Activated CD4-positive, alpha-beta T cell treated with anti-CD3 and anti-CD28 coated beads for 24 hours (primary cell): ENCODE measurements at places on chromosomes 12 and 14.

GRCh38 chr12:95173392-95174251 lies 43.6 kb downstream of the FGD6 start:
- DNase-seq = no peak

DNA sequence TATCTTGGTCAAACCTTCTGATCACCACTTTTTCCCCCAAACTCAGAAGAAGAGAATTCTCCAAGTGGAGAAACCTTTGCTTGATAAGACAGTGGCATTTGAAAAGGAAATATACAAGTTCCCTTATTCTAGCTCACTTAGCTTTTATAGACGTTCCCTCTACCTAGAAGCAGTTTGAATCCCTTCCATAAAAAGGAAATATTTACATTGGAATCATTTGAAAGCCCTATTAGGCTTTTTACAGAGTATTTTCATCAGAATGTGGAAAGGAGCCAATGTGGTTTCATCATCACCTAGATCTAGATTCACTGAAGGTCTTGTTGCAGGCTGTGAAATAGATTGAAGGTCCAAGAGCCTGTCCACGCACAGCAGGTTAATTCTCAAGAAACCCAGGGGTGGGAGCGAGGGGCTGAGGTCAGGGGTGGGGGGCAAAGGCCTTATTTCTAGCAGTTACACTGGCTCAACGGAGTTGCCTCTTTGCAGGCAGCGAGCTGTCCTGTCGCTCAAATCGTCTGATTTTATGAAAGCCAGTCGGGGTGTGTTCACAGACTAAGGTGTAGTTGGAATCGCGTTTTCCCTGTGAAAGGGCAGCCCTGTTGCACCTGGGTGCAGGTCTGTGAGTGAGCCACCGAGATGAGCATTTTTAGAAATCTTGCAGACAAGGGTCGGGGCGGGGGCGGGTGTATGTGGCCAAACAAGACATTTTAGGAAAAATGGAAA lies 45.6 kb downstream of the AACS start:
- no peak for DNase-seq

DNA sequence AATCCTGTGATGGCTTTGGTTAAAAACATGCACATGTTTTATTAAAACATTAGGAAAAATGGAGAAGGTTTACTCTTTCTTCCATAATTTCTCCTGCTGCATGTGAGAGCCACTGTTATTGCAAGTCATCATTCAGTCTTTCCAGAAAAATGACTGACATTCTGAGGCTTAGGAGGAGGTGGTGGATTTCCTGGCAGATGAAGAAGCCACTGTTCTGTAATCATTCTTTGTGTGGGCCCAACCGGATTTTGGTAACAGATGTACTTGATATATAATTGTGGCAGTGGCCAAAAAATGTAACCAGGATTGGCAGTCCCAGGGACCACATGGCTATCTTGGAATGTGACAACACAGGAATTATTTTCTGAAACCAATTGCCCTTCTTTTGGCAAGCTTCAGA lies 120.2 kb downstream of the DAAM1 start:
- no peak for DNase-seq

GRCh38 chr12:46362895-46363581 lies 9.5 kb downstream of the SLC38A2 start:
- no peak for DNase-seq

GRCh38 chr12:124498275-124499189 lies 68.9 kb downstream of the NCOR2 start:
- no peak for DNase-seq

DNA sequence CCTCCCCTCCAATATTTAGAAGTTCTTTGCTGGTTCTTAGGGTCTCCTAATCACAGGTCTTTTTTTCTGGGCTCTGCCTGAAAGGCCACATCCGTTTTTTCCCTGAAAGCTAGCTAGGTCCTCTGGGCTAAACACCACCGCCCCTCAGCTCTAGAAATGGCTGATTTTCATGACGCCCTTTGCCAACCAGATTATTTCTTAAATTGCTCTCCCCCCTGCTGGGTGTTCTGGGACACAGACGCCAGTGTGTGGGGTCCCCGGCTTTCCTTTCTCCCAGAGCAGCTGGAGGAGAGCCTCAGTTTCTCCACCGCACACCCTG lies 45.3 kb upstream of the ATP23 start:
- DNase-seq = no peak

- no peak for DNase-seq
Observed at GRCh38 chr14:98803196-98803595, 468.8 kb downstream of the BCL11B start.

DNA sequence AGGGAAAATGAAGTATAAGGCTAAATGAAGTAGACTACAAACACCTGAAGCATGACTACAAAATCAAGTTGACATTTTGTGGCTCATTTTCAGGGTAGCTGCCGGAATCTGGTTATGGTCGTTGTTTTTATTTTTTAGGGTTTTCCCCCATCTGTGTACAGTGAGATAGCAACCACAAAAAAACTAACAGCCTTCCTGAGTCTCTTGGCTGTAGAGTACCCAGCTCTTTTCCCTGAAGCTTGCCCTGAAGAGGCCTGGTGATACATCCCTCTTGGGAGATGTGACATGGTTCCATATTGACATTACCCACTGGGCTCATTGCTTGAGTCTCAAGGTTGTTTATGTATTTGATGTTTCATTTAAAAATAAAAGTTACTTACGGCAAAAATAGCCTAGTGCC lies 424.0 kb downstream of the ZFP36L1 start:
- no peak for DNase-seq

GRCh38 chr14:50658203-50658602 lies 9.9 kb downstream of the SAV1 start:
- DNase-seq = no peak

DNA sequence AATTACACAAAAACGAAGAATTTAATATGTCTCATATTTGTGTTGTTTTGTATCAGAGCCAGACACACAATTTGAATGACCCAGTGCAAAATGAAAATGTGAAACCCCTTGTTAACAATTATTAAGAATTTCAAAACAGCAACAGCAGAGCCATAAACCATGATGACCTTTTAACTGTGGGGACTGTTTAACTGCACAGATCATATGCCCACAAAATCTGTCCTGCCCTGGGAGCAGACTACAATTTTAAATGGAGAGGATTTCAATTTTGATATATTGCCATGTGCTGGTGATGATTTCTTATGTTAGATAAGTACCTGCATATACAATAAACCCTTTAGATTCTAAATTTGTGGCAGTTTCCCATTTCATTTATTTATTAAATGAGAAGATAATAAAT lies 455.5 kb upstream of the MGAT4C start:
- DNase-seq = no peak

DNA sequence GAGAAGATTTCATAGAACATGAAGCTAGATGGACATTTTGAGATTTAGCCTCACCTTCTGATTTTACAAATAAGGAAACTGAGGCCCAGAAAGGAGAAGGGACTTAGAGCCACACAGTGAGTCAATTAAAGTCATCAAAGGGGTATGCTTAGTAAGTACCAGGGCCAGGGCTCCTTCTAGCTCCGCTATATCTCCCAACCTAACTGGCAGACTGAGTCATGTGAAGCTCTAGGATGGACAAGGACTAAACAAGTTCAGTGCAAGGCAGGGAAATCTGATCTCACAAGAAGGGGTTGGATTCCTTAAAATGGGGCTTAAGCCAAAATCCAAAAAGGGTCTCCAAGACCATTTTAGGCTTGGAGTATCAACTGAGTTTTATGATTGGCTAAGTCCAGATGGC lies 215.8 kb downstream of the PHLDA1 start:
- DNase-seq = no peak

DNA sequence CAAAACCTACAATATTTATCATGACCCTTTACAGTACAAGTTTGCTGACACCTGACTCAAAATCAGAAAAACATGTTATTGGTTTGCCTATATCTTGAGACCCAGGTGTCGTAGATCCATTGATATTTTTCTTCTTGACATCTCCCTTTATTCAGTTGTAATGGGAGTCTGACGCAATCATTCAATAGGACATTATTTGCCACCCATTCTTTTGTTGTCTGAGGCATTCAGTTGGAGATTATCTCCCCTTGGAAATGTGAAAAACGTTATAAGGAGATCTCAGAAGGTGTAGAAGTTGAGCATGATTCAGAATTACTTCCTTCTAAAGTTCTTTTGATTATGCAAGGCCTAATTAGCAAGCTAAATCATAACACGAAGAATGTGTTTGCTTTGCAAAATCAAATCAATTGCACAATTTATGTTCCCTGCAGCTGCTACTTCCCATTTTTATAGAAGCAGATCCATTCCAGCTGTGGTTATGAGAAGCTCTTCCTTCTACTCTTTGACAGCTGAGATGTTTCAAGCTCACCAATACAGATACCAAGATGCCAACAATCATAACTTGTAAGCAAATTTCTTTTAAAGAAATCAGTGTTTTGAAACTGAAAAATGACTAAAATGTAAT lies 228.2 kb upstream of the SYT1 start:
- DNase-seq = no peak

- no peak for DNase-seq
Observed at GRCh38 chr14:72463291-72463866, 430.5 kb downstream of the DPF3 start.

DNA sequence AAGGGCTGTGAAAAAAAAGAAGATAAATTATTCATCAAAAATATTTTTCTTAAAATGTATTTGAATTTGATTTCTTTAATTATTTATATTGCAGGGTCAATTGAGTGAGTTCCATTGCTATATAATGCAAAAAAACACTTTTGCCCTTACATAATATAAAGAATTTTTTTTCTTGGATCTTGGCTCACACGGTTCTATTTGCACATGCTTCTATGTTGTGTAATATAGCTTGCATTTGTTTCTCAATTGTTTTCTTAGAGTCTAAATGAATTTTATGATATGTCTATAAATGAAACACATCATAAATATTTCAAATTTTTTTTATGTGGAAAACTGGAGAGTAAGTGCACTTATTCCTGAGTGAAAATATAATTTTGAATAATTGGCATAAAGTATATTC lies 694.2 kb downstream of the SLC6A15 start:
- no peak for DNase-seq

DNA sequence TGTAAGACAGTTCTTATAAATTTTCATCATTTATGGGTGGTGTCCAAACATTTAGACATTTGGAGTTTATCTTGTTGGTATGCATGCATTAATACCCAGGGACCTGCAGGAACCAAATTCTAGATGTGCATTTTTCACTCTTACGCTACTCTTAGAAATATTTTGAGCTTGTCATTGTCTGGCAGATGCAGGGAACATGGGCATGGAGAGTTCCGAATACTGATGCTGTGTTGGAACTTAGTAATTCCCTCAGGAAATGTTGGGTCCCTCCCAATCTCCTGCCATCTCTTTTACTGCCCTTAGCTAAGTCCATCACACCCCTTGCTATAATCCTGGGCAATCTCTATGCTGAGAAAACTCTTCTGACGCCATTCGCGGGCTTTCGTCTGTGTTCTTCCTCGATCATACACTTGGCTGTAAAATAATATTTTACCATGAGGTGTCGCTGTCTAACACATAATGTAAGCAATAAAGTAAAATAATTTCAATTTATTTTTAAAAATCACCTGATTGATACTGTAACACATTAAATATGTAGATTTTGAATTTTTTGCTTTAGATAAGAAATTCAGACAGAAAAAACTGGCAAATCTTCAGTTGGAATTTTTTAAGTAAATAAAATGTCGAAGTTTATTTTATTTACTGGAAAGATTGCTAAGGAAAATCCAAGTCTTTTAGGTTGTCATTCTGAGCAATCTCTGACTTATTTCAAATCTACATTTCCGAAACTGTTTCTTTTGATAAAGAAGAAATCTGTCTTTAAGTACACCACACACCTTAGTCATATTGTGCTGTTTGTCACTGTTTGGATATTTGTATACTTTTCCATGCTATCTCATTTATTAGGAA lies 304.1 kb upstream of the SSTR1 start:
- DNase-seq = no peak

- no peak for DNase-seq
Observed at GRCh38 chr12:1418144-1418543, 176.2 kb downstream of the FBXL14 start.

GRCh38 chr12:131347345-131347714 lies 363.6 kb upstream of the SFSWAP start:
- DNase-seq = no peak

DNA sequence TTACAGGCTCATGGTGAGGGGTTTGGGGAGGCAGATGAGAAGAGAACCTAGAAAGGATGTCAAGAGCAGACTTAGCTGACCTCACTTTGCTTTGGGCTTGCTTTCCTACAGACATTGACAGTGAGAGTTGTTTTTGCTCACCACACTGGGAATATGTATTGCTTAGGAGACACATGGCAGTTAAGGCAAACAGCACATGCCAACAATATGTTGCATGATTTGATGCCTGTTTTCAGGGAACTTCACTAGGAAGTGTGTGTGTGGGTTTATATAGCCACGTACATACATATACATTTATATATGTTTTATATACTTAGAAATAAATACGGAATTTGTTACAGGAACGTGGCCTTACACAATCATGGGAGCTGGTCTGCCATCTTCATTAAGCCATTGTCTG lies 346.1 kb downstream of the RGS6 start:
- no peak for DNase-seq

- DNase-seq = no peak
Observed at GRCh38 chr12:131138638-131139362, 185.1 kb downstream of the ADGRD1 start.

DNA sequence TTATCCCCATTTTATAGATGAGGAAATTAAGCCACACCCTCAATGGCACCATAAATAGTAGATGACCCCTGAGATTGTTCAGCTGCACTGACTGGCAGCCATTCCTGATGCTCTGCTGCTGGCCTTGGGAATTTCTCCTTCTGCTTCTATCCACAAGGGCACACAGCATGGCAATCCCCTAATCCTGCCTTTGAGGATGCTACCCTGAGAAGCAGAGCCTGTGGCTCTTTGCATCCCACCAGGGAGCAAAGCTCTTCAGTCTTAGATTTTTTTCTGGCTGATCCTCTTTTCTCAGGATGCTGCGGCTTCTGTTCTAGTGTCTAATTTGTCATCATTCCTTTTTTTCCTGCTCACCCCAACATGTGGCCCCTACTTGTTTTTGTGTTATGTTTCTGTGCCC lies 114.8 kb downstream of the TMX1 start:
- DNase-seq = no peak

- no peak for DNase-seq
Observed at GRCh38 chr12:104279164-104279563, 24.4 kb upstream of the EID3 start.

DNA sequence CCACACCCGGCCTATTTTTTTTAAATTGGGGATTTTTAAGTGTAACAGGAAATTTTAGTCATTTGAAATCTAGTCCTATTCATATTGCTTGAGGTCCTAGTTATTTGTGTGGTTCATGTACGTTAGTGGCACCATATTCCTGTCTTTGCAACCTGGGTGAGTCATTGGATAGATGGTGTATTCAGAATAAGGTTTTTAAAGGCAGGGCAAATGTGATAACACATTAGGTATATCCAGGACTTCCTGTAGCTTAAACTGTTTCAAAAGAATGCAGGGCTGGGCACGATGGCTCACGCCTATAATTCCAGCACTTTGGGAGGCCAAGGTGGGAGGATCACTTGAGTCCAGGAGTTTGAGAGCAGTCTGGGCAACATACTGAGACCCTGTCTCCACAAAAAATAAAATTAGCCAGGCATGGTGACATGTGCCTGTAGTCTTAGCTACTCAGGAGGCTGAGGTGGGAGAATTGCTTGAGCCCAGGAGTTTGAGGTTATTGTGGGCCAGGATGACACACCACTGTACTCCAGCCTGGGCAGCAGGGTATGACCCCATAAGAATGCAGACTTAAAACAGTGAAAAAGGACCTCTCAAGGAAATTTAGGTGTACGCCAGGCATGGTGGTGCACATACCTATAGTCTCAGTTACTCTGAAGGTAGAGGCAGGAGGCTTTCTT lies 8.1 kb downstream of the ATP6V0A2 start:
- DNase-seq = no peak
